Activated CD4-positive, alpha-beta memory T cell treated with anti-CD3 and anti-CD28 coated beads for 36 hours (primary cell): ENCODE measurements at places on chromosomes 12 and 14.

DNA sequence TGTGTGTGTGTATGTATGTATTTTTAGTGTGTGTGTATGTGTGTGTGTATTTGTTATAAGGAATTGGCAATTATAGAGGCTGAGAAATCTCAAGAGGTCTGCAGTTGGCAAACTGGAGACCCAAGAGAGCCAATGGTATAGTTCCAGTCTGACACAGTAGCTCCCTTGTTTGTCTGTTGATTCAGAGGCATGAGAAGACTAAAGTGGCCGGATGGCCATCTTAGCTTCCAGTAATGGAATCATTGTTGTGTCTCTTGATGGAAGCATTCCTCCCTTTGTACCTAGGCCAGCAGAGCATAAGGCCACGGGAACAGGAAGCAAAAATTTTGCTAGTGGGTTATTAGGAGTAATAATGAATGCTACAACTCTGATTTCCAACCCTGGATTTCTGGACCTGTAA, 460.6 kb downstream of the TMTC2 start:
- DNase-seq: no peak

GRCh38 chr14:91839749-91840148, 27.6 kb downstream of the TC2N start:
- DNase-seq: no peak

- DNase-seq: no peak
Observed at GRCh38 chr12:32252199-32253073, 145.8 kb downstream of the BICD1 start.

DNA sequence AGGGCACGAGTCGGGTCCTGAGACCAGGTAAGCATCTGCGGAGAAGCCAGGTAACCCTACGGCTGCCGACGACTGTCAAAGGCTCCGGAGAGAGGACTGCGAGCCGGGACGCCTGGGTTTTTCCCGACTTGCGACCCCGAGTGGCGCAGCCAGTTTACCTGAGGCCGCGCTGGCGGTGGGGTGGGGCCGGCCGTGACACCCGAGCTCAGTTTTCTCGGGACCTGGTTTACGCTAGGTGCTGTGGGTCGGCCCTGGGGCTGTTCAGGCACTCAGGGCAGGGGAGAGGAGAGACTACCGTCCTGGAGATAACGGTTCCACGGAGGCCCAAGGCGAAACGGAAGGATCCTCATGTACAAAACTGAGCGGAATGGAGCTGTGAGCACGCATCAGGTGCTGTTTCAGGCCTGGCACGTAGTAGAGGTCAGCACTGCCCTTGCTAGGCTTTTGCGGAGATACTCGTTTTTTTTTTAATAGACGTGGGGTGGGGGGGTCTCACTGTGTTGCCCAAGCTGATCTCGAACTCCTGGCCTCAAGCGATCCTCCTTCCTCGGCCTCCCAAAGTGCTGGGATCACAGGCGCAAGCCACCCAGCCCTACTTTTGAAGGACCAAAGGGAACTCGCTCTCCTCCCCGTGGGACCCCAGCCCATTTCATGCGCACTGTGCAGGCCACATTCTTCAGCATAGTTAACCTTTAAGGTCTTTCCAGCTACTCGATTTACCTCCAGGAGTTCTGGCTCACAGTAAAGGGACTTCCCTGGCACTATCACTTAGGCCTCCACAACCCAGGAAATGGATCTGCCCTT, 471 bp downstream of the MTRFR start:
- DNase-seq: no peak

DNA sequence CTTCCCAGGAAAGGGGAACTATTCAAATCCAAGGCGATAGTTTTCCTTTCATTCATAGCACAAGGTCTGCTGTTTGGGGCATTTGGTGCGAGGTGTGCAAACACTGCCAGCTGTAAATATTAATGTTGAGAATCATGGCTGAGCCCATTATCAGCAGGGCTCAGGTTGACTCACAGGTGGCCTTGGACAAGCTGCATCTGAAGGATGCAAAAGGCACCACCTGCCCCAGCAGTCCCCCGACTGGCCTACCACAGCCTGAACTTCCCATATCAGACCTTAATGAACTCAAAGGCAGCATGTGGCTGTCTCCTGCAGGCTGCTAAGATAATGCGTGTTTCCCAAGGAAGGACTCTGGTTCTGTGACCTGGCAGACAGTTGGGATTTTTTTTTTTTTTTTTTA, 93.3 kb upstream of the MAP1LC3B2 start:
- no peak for DNase-seq

DNA sequence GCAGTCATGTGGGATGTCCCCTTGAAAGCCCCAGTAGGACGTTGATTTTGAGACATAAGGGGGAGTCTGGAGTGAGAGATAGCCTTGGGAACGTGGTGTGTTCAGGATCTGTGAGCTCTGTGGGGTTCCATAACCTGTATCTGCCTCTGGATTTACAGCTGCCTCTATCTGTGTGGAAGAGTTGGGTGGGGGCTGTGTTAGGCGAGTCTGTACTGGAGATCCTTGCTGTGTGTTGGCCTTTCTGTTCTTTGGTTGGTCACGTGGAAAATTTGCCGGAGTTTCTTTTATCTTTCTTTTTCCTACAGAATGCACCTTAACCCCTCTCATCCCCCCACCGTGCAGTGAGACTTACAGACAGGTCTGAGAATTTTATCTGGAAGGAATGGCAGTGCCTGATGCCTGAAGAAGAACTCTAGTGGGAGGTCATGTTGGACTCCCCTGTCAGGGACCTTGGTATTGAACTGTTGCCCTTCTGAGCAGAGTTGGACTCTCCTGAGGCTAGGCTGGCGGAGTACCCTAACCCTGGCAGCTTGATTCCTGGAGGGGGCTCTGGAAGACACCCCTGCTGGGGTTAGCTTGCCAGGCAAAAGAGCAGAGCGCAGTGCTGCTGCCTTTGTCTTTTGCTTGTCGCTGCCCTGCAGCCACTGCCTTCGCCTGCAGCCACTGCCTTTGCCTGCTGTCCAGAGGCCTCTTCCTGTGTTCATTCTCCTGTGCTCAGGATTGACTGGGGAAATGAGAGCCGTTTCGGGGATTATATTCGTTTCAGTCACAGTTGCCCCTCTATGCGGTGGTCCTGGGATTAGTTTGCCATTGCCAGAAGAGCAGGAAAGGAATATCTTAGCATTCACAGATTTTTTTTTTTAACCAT, 34.1 kb downstream of the ZNF664 start:
- no peak for DNase-seq

GRCh38 chr12:47088021-47088944, 8.5 kb upstream of the AMIGO2 start:
- no peak for DNase-seq

- DNase-seq: no peak
Observed at GRCh38 chr12:100718187-100718586, 76.4 kb upstream of the ANO4 start.

DNA sequence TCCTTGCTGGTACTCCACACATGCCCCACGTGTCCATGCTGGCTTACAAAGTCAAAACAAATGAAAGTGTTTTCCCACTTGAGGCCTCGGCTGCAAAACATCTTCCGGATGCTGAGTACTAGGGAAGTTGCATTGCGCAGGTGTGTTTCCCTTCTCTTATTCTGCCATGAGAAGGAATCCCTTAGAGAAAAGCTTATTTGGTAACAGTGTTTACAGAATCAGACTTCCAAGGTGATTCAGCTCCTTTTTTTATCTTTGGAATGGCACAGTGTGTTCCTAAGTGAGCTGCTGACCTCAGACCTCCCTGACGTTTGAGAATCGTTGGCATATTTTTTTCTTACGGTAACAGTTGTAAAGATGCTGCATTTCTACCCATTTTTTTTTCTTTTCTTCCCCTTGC, 211.3 kb downstream of the ESR2 start:
- no peak for DNase-seq

DNA sequence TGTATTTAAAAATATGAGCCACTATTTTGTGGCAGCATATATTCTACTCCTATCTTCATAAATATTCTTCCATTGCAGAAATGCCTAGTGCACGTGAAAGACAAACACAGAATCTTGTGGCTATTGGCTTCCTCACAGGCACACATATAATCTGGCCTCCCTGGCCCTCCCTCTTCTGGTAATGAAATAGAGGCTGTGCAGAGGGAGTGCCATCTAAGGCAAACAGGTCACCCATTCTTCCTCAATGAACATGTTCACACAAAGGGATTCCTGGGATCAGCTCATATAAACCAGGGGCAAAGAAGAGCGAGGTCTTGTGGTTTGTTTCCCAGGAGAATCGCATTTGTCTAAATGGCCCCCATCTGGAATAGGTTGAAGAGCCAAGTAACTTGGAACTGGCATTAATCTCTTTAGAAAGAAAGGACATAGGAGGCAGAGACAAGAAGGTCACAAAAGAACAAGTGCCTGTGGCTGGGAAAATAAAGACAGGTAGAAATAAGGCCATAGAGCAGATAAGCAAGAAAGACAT, 171.6 kb upstream of the PTPRQ start:
- no peak for DNase-seq

GRCh38 chr12:75666126-75666938, 154.9 kb upstream of the KRR1 start:
- DNase-seq: no peak

- no peak for DNase-seq
Observed at GRCh38 chr12:126974779-126975178, 1292.2 kb upstream of the TMEM132C start.

DNA sequence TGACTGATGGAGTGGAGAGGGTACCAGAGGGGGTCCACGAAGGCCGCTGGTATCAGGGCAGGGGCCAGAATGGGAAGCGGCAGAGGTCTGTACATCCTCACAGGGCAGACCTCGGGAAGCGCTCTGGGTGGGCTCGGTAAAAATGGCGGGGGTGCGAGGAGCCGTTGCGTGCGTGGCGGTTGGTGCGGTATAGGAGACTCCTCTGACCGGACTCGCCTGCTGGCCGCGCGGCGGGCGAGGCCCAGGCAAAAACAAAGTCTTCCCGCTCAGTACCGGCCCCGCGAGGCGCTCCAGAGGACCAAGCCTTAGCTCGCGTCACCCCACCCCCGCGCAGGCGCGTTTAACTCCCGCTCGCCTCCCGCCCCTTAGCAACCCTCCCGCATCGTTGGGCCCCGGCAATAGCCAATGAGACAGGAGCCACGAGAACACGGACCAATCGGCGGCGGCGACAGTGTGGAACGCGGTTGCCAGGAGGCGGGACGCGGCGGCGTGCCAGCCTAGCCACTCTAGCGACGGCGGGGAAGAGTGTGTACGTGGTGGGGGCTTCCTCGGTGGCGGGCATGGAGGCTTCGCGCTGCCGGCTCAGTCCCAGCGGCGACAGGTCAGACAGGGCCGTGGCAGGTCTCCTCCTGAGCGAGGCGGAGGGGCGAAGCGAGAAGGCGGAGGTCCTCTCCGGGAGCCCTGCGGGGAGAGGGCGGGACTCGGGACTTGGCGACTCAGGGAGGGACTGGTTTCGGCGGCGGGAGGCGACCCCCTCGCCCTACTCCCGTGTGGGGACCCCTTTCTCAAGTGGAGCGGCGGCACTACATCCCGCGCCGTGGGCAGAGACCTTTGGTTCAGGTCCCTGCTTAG, at the start of gene TULP3:
TSS of gene TULP3 (plus strand) at position 504 of the 852 bp plus-strand sequence. CDS start at position 561, 57 bp downstream.
- DNase-seq: peak; percentile 99

DNA sequence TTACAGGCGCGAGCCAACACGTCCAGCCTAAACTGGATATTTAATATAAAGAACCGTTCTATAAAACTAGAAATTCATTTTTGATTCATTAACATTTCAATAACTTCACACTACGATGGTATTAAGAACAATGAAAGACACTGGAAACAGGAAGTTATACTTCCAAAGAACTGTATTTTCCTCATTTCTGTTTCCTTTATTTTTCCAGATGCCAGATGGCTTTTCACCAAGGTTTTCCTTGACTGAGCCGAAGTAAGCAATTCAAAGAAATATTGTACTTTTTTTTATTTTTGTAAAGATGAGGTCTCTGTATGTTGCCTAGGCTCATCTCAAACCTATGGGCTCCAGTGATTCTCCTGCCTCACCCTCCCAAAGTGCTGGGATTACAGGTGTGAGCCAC, 28.2 kb downstream of the EEA1 start:
- DNase-seq: no peak

- DNase-seq: no peak
Observed at GRCh38 chr14:89060191-89060590, 235.7 kb downstream of the TTC8 start.

- peak; percentile 78 for DNase-seq
Observed at GRCh38 chr12:104687823-104688573, 231.2 kb downstream of the CHST11 start.

GRCh38 chr14:48849741-48850322, 736.3 kb downstream of the RPS29 start:
- DNase-seq: no peak

- DNase-seq: no peak
Observed at GRCh38 chr12:127830730-127831129, 436.2 kb upstream of the TMEM132C start.

DNA sequence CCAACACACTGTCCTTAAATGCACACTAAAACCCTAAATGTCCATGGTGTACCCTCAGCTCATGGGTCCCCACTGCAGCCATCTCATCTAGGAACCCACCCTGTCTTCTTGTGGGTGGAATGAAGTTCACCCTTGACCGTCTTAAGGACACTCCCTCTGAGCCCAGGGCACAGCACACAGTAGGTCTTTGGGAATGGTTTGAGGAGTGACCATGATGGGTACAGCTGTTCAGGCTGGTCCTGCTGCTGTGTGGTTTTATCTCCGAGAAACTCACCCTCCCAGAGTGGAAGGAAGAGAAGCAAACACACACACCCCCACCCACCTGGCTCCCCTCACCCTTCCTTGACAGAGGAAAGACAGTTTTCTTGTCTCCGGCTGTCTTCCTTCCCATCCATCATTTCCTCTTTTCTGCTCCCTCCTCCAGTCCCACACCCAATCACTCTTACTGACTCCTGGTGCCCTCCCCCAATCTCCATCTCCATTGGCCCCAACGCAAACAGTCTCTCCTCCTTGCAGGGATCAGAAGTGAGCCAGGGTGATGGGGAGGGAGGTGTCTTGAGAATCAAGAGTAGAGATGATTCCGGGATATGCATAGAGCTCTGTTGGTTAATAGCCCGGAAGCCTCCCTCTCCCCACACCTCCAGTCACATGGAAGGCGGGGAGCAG, 105.9 kb upstream of the LHX5 start:
- DNase-seq: no peak

GRCh38 chr14:99230208-99231151, 41.5 kb downstream of the BCL11B start:
- DNase-seq: peak; percentile 94

DNA sequence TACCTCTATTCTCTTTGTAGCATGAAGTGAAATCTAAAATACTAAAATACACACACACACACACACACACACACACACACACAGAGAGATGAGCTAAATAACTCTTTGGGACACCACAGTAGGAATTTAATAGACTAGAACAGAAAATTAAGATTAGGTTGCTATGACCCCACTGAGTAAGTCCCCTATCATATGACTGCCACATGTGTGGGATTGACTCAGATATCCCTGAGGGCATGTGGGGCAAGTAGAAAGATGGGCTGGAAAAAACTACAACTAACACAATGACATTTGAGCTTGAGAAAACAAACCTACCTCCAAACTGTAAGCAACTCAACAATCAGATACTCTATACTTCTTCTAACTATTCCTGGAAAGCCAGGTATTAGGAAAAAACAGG, 27.0 kb downstream of the SLC25A21 start:
- DNase-seq: no peak

DNA sequence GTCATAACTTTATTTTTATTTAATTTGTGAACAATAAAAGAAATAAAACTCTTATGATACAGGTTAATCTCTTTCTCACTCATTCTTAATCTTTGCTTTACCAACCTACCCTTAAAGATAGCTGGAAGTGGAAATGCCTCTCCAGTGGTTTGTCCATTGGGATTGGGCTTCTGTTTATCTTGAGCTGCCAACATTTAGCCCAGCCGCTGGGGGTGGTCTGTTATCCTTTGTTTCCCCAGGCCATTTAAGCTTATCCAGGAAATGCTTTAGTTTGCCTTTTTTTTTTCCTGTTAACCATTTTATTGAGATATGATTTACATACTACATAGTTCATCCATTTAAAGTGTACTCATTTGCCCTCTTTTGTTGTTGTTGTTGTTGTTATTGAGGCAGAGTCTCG, 8.2 kb downstream of the TDG start:
- DNase-seq: no peak
